Activated T-helper 1 cell treated with Interleukin-2 at 50 U/mL for 16 hours (primary cell): ENCODE measurements at places on chromosomes 5 and 9.

DNA sequence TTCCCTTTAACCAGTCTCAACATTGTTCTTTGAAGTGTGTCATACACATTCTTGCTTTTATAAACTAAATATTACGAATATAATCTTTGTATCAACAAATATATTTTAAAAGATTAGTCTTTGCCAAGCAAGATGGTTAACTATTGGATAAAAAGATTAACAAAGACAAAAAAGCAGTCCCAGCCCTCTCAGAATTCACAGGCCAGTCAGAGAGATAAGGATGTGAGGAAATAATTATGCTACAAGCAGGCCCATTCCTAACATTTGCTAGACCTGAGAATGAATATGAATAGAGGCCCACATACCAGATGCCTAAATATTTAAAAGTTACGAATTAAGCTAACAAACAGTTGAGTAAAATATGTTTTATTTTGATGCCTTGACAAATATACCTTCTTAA, 457.7 kb downstream of the CETN3 start:
- no peak for DNase-seq

- DNase-seq: no peak
Measured at GRCh38 chr9:70479880-70480291, 65.4 kb upstream of the KLF9 start.

GRCh38 chr9:130522233-130522808, 57.1 kb upstream of the FUBP3 start:
- DNase-seq: no peak

GRCh38 chr5:160450164-160450932, 28.7 kb downstream of the PTTG1 start:
- no peak for DNase-seq
